ENCODE measurements at places on chromosomes 12 and 14.

- no peaks in the 10 kb centered on the region for H3K36me3 ChIP-seq
- no peak for DNase-seq
- H3K4me3 ChIP-seq: peak overlapping the region; percentile 88
- H3K27me3 ChIP-seq: no peaks in the 10 kb centered on the region
- peaks cover 42% of the 10 kb centered on the region for H3K4me1 ChIP-seq
Observed at GRCh38 chr12:3753544-3754284, 805 bp upstream of the CRACR2A start.

DNA sequence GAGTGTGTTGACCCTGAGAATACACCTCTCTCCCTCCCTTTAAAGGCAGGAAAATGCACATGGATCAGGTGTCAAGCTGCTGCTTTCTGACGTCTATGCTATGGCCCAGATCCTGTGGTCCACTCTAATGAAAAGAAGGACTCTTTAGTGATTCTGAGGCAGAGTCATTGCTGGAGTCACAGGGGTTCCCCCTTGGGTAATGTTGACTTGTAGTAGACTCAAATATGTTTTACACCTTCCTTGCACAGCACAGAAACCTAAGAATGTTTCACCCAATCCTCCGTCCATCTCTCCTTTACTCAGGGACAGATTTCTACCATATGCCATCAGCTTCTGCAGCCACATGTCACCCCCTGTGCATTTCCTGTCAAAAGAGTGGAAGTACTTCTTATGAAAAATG, 525.4 kb downstream of the TMEM121 start:
- no peak overlapping the region for H3K27ac ChIP-seq
- H3K4me1 ChIP-seq: no peaks in the 10 kb centered on the region
- no peaks in the 10 kb centered on the region for H3K36me3 ChIP-seq
- no peak overlapping the region for H3K4me3 ChIP-seq
- no peaks in the 10 kb centered on the region for H3K27me3 ChIP-seq

DNA sequence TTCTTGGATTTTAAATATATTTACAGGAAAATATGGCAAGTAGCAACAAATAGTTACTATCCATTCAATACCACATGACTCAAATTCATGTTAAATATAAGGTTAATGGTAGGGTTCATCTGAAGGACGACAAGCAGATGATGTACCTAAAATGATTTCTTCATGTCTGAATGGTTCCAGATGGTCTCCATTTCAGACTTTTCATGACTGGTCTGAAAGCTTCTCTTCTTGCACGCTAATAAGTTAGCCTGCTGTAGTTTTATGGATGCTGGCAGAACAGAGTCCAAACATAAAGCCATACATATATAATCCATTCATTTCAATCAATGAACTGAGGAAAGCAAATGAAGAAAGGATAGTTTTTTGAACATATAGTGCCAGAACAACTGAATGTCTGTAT, 257.0 kb upstream of the MGAT4C start:
- H3K4me3 ChIP-seq: no peak overlapping the region
- H3K36me3 ChIP-seq: no peaks in the 10 kb centered on the region
- H3K4me1 ChIP-seq: no peaks in the 10 kb centered on the region
- no peaks in the 10 kb centered on the region for H3K27me3 ChIP-seq
- H3K27ac ChIP-seq: no peak overlapping the region
- DNase-seq: no peak

GRCh38 chr14:74604911-74605310, 7.1 kb downstream of the LTBP2 start:
- no peak overlapping the region for H3K4me3 ChIP-seq
- H3K4me1 ChIP-seq: peaks cover 6% of the 10 kb centered on the region
- DNase-seq: no peak

- H3K4me1 ChIP-seq: no peaks in the 10 kb centered on the region
- no peak for DNase-seq
- H3K27me3 ChIP-seq: no peaks in the 10 kb centered on the region
- no peak overlapping the region for H3K4me3 ChIP-seq
- H3K36me3 ChIP-seq: no peaks in the 10 kb centered on the region
Observed at GRCh38 chr14:76055330-76055729, 69.8 kb downstream of the IFT43 start.

Data from natural killer cell (primary cell).